ENCODE measurements at places on chromosomes 7 and 10.
A peak's percentile ranks its signal among the peaks of the same experiment; 100 is the strongest.

DNA sequence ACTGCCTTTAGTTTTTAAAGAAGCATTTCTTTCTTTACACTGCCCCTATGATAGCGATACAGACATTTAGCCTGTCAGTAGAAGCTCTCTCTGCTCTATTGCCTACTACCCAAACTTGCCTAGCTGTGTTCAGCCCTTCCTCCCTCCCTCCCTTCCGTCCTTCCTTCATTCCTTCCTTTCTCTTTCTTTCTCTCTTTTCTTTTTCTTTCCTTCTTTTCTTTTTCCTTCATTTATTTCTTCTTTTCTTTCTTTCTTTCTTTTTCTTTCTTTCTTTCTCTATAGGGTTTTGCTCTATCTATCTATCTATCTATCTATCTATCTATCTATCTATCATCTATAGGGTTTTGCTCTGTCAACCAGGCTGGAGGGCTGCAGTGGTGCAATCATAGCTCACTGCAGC lies 7.1 kb upstream of the ZNF212 start:
- no peak for DNase-seq

GRCh38 chr7:108415821-108416536 lies 40.3 kb downstream of the NRCAM start:
- DNase-seq: no peak

- no peak for DNase-seq
Measured at GRCh38 chr7:102244601-102245000, 42.1 kb upstream of the SH2B2 start.

DNA sequence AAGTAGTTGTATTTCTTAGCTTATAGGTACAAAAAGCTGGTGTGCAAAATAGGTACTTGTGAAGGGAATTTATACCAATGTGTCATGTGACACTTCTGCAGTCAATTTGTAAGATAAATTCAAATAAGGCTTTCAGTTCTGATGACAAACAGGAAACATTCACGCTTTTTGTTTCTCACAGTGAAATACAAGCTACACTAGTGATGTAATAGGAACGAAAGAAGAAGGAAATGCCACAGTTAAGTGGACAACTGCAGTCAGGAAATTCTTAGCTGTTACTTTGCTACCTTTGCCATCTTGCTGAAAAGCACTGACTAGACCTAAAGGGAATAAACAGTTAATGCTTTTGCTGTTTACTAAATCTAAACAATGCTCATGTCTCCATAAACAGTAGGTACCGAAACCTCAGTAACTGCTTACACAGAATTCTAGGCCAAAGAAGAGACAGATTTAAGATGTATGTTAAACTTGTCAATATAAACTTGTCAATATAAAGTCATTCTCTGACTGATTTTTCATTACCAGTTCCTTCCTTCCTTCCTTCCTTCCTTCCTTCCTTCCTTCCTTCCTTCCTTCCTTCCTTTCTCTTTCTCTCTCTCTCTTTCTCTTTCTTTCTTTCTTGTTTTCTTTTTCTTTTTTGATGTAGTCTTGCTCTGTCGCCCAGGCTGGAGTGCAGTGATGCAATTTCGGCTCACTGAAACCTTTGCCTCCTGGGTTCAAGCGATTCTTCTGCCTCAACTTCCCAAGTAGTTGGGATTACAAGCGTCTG lies 10.1 kb downstream of the OTUD1 start:
- no peak for DNase-seq

- DNase-seq: no peak
Measured at GRCh38 chr7:92768501-92769393, 67.6 kb downstream of the CDK6 start.

GRCh38 chr7:94445696-94446194 lies 51.0 kb downstream of the COL1A2 start:
- no peak for DNase-seq

GRCh38 chr7:86943447-86943846 lies 116.0 kb downstream of the ELAPOR2 start:
- no peak for DNase-seq

DNA sequence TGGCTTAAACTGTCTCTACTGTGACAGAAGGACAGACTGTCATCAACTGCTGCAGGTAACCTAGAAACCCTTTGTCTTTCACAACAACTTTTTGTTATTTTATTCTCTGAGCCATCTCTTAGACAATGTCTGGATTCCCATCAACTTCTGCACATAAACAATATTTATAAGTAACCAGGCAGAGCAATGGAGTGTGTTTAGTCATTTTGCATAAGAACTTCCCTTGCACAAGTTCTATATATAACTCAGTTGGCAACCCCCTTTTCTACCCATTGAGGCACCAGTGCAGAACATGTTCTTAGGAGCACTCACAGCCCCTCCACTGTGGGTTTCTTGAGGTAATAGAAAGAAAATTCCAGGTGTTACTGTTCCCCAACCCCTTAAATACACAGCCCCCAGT lies 65.0 kb upstream of the IL6 start:
- DNase-seq: no peak

GRCh38 chr10:5949009-5949759 lies 28.2 kb downstream of the IL15RA start:
- DNase-seq: peak; percentile 26

DNA sequence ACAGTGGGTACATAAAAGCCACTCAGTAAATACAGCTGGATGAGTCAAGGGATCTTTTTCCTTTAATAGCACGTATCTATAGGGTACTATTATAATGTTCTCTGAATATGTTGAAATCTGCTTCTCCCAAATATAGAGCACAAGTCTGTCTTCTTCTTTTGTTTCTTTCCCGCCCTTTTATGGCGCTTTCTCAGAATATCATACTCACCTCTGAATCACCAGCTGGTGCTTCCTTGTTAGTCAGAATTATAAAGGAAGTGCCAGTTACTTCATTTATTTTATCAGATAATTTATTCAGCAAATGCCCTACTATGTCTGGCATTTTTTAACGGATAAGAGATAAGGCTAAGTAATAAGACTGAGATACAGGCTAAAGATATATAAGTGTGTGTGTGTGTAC lies 772.9 kb downstream of the SORCS3 start:
- DNase-seq: no peak

DNA sequence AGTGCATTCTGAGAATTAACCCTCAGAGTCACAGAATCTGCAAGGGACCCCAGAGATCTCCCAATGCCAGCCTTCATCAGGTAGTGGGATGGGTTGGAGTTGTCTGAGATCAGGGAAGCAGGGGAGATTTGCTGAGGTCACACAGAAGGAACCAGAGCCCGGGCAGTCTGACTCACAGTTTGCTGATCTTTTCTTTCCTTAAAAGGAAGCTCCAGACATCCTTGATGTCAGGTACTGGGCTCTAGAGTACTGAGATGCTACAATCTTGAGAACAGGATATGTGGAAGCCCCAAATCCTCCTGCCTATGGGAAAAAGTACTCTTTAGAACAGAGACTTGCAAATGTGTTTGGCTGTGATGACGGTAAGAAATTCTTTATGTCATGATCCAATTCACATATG lies 706 bp downstream of the TBATA start:
- DNase-seq: no peak
